ENCODE measurements at places on chromosomes 6 and 20. TPM values are rescaled to one million over a fixed set of nuclear protein-coding genes. Genes with fewer than 3 reads are reported as not detected.

GRCh38 chr6:90078513-90079289, 184.4 kb downstream of the GJA10 start:
- H3K27ac ChIP-seq: peak overlapping the region; percentile 42
- no peaks in the 10 kb centered on the region for H3K27me3 ChIP-seq
- no peaks in the 10 kb centered on the region for H3K36me3 ChIP-seq
- no peak overlapping the region for H3K4me3 ChIP-seq
- DNase-seq: no peak
- H3K4me1 ChIP-seq: peaks cover 32% of the 10 kb centered on the region

DNA sequence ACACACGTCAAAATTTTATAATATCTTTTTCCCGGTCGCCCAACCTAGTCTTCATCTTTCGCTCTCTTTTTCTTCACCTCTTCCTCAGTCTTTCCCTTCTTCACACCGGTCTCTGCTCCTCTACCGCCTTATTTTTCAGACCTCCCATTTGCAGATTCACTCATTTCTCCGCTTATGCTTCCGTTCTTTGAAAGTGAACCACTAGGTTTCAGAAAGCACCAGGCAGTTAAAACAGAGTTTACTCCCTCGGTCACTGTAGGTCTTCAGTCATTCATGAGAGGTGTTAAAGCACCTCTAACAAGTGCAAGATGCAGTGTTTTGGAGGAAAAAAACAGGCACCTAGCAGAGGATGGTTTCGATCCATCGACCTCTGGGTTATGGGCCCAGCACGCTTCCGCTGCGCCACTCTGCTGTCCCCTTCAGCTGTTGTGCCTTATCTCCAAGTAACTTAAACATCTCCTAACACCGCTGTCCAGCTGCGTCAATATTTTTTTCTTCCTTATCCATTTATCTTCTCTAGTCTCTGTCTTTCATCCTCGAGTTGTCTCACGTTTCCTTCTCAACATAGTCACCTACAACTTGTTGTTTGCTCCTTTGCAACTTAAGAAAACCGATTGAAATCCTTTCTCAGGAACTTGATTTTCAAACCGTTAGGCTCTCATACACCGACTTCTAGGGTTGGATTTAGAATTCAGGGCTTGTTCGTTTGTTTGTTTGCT, 119.7 kb upstream of the ZNF184 start:
- DNase-seq: no peak
- H3K4me1 ChIP-seq: no peaks in the 10 kb centered on the region
- H3K36me3 ChIP-seq: no peaks in the 10 kb centered on the region
- no peak overlapping the region for H3K27ac ChIP-seq
- no peak overlapping the region for H3K4me3 ChIP-seq

GRCh38 chr6:53917464-53917842, 122.6 kb downstream of the LRRC1 start:
- no peaks in the 10 kb centered on the region for H3K27me3 ChIP-seq
- H3K4me3 ChIP-seq: no peak overlapping the region
- H3K4me1 ChIP-seq: peaks cover 6% of the 10 kb centered on the region

- H3K36me3 ChIP-seq: no peaks in the 10 kb centered on the region
- H3K27me3 ChIP-seq: no peaks in the 10 kb centered on the region
- no peak overlapping the region for H3K27ac ChIP-seq
These were observed 434.0 kb downstream of the PREX1 start for GRCh38 chr20:48393737-48394314.

GRCh38 chr6:108557494-108558371, 3.0 kb upstream of the FOXO3 start:
- H3K4me3 ChIP-seq: peak overlapping the region; percentile 82
- peak overlapping the region; percentile 97 for H3K27ac ChIP-seq
- H3K27me3 ChIP-seq: no peaks in the 10 kb centered on the region
- H3K36me3 ChIP-seq: no peaks in the 10 kb centered on the region

DNA sequence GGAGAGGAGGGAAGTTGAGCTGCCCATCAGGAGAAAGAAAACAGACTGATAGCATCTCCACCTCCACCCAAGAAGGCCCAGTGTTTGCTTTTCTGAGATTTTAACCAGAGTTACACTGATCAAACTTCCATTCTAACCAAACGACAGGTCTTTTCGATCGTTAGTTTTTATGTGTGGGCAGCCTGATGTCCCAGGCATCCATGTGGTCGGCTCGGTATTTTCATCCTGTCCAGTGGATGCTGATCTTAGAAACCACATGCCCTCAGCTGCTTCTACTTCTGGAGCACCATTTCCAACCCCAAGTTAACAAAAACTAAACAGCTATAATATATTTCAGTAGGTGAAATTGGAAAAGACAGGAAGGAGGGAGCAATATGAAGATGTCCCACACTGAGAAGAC, 536.8 kb upstream of the JAG1 start:
- no peaks in the 10 kb centered on the region for H3K36me3 ChIP-seq
- no peak for DNase-seq
- H3K27ac ChIP-seq: no peak overlapping the region
- H3K27me3 ChIP-seq: no peaks in the 10 kb centered on the region
- H3K4me1 ChIP-seq: peaks cover 18% of the 10 kb centered on the region
- no peak overlapping the region for H3K4me3 ChIP-seq

Gene C6orf15
- not detected for total RNA-seq

Gene RIN2
- total RNA-seq: 71.4 TPM

All from tibial nerve (tissue), 4 donors.